ENCODE measurements at places on chromosomes 2 and 18.

DNA sequence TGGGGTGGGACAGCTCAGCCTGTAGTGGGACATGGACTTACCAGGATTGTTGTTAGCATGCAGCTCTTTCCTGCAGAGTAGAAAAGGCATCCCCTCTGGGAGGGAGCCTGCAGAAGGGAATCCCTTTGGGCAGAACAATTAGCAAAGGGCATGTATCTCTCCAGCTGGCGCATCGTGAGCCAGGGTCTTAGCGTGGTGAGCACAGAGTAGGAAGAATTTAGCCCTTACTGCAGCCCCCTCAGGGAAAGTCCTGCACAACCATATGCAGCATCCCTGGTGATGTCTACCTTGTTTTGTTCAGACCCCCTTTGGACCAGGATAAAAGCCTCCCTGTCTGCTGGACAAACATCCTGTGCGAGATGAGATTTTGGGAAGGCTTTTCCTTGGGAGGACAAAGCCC, 292.1 kb downstream of the SLC4A3 start:
- DNase-seq: no peak

- peak; percentile 18 for DNase-seq
These were observed 17.9 kb upstream of the SDC1 start for GRCh38 chr2:20242727-20243377.

DNA sequence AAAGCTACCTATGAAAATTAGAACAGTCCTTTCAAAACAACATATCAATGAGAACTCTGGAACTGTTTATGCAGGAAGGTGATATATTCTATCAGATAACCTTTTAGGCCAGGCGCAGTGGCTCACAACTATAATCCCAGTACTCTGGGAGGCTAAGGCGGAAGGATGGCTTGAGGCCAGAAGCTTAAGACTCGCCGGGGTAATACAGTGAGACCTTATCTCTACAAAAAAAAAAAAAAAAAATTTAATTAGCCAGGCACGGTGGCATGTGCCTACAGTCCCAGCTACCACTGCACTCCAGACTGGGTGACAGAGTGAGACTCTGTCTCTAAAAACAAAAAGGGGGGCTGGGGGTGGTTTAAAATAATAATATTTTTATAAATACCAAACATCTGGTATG, 77.9 kb downstream of the OSBPL1A start:
- no peak for DNase-seq

DNA sequence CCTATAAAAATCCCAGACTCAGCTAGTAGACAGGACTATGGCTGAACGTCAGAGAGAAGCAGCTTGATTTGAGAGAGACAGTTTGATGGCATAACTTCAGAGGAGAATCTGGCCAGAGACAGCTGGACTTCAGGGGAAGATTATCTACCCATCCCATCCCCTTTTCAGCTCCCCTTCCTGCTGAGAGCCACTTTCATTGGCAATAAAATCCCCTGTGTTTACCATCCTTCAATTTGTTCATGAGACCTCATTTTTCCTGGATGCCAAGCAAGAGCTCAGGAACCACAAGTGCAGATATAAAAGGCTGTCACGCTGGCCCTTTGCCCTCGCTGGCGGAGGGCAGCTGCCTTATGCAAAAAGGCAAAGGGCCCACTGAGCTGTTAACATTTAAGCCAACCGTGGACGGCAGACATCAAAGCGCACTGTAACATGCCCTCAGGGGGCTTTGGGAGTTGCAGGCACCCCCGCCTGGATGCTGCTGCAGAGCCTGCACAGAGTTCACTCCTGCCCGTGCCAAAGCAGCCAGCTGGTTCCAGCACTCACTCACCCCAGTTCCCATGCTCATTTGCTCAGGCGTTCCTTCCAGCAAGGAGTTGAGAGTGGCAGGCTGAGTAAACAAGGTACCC, 164.3 kb upstream of the PGAP1 start:
- DNase-seq: no peak

DNA sequence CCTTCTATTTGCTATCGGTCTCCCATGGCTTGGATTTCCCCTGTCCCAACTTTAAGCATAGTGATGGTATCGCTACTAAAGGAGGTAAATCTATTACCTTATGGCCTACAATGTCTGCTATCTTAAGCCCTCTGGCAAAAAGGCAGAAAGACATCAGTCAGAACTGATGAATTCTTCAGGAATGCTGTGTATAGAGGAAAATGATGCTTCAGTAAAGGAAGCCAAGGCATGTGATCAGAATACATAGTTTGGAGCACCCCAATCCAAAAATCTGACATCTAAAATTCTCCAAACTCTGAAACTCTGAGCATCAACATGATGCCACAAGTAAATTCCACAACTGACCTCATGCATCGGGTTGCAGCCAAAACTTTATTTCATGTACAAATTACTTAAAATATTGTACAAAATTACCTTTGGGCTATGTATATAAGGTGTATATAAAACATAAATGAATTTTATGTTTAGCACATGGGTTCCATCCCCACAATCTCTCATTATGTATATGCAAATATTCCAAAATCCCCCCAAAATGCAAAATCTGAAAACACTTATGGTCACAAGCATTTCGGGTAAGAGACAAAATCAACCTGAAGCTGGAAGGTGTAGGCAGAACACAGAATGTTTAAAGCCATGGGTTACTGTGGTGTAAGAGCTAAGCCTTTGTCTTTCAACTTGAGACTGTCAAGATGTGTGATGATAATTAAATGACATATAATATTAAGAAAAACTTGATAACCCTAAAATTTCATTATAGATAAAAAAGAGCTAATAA, 66.2 kb downstream of the CUL3 start:
- DNase-seq: no peak

GRCh38 chr2:143994961-143995360, 525.0 kb downstream of the ZEB2 start:
- no peak for DNase-seq

DNA sequence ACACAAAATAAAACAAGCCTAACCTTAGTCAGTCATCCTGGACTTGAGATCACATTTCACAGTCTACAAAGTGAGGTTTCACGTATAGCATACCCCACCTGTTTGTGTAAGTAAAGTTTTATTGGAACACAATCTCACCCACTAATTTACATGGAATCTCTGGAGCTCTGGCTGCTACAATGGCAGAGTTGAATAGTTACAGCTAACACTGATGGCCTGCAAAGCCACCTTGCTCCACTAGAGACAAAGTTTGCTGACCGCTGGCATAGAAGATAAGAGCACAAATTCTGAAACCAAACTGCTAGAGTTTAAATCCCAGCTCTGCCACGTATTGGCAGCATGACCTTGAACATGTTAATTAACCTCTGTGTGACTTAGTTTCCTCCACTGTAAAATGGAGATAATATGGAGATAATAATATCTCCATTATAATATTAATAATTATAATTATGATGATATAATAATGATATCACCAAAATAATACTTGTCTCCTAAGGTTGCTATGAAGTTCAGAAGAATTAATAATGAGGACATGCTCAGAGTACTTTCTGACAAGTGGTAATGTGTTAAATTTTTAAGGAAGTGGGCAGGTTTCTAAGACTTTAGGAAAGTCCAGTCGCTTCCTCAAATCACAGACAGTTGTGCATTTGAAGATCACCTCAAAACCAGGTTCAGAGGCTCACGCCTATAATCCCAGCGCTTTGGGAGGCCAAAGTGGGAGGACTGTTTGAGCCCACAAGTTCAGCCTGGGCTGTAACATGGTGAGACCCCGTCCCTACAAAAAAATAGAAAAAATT, 204.6 kb downstream of the SH3RF3 start:
- no peak for DNase-seq

GRCh38 chr2:32963941-32964340, 17.2 kb downstream of the LTBP1 start:
- DNase-seq: no peak

DNA sequence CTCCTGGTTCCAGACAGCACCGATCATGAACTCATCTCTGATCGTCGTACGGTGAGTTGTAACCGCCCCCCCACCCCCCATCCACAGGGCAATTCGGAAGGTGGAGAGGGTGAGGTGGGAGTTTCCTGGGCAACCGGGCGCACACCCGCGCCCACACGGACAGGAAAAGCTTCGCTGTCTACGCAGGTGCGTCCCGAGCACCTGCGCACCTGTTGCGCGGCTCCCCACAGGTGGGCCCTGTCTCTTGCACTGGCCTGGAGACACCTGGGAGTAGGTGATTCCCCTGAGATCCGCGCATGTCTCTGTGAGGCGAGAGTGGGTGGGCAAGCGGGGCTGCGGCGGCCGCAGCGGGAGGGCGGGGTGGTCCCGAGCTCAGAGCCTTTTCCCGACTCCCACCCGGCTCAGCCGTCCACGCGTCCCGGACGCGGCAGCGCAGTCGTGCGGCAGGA, 459 bp upstream of the ATP6V1C2 start:
- DNase-seq: no peak

DNA sequence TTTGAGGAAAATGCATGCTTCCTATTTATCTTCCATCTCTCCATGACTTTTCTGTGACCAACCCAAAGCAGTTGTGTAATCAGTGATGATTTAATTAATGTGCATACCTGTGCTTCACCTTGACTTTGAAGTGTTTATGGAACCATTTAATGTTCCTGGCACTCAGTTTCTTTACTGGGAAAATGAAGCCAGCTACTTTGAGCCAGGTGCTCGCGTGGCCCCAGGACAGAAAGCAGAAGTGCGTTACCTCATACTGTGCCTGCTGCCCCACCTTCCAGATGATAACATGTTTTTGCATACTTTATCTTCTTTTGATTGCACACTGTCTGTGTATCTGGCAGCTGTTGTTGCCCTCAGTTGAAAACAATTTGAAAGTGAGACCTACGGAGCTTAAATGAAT, 61.3 kb downstream of the PMAIP1 start:
- no peak for DNase-seq

DNA sequence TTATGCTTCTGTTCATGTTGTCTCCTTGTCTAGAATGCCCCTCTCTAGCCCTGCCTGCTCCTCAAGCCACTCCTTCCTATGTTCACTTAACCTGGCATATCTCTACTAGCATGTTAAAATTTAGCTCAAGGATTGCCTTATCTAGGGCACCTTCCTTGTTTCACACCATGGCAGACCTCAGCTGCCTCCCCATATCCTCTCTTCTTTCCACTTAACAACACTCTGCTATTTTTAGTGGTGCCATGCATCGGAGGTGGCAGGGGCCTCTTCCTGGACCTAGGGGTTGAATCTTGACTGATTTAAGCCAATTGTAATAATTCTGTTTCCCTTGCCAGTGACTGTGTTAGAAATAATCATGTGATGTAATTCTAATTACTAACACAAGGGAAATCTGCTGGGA, 36.9 kb upstream of the FAM98A start:
- no peak for DNase-seq

GRCh38 chr18:23922939-23923338, 91.6 kb upstream of the TTC39C start:
- DNase-seq: no peak

DNA sequence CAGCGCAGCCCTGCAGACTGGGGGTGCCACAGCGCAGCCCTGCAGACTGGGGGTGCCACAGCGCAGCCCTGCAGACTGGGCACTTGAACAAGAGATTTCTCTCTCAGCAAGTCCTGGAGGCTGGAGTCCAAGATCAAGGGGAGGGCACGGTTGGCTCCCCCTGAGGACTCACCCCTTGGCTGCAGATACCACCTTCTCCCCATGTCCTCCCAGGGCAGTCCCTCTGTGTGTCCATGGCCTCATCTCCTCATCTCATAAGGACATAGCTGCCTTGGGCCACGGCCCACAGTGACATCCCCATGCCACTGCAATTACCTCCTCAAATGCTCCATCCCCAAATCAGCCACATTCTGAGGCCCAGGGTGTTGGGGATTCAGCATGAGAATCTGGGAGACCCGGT, 98.2 kb downstream of the TPO start:
- DNase-seq: no peak

DNA sequence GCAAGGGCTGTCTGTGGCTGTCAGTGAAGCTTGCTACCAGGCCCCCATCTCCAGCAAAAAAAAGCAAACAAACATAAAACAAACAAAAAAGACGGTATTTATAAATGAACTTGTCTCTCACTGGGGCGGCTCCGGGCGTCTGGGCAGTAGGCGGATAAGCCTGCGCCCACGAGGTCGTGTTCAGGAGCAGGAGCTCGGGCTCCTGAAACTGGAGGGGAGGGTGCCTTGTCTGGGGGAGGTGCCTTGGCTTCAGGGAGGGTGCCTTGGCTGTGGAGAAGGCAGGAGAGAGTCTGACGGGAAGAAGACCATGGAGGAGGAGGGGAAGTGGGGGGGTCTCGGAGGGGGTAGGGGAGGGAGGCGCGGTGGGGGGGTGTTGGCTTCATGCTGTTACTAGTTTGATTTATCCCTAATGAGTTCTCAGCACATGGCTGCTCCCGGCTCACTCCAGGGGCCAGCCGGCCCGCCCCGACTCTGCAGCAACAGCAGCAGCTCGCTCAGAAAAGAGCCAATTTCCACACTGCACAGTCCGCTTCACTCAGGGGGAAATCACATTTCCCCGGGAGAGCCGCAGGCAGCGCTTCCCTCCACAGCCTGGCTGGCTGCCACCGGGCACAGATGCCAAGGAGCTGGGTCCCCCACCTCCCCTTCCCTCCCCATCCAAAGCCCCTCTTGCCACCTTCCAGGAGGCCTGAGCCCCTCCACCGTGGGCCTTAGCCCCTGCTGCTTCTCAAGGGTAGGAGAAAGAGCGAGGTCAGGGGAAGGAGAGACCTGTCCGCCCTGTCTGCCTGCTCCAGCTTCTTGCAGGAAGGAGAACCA, 38.7 kb downstream of the PSD4 start:
- DNase-seq: no peak

DNA sequence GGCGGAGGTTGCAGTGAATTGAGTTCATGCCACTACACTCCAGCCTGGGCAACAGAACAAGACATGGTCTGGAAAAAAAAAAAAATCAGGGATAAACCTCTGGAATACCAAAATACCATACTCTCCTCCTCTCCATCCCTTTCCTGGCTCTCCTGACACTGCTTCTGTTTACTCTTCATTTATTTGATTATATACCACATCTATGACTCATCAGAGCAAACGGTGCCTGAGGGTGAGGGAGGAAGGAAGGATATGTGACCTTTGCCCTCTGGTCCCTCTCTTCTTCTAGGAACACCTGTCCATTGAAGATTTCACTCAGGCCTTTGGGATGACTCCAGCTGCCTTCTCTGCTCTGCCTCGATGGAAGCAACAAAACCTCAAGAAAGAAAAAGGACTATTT, 30.0 kb downstream of the VIL1 start:
- DNase-seq: no peak

DNA sequence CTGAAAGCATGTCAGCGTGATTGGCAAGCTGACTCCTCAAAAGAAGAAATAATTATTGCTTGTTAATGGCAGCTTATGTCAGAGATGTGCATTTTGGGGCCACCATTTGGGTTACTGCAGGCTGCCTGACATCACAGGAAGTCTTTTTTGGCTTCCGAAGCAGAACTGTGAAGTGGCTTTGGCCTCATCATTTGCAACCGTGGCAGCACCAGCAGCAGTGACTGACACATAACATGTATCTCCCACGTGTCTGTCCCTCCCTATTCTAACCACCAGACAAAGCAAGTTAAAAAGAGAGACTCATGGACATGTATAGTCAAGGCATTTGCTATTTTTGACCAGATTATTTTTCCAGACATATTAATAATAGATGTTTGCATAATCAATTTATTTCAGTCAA, 488.7 kb upstream of the ACVR2A start:
- no peak for DNase-seq

DNA sequence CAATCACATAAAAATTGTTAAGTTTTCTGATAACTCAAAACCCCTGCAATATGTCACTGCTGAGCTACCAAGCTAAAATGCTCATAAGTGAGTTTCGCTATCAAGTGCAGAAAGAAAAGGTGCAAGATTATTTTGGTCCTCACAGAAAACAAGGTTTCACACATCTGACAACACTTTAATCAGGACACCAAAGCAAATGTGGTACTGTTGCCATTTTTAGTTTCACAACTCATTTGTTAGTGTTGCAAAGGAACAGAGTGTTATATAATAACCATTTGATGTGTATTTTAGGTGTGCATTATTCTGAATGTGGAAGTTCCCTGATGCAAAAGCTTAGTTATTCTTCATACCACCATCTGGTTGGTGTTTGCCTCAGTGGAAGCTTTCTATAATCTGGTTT, 956.2 kb downstream of the DSC3 start:
- no peak for DNase-seq
